ENCODE measurements at places on chromosomes 3 and 15.

DNA sequence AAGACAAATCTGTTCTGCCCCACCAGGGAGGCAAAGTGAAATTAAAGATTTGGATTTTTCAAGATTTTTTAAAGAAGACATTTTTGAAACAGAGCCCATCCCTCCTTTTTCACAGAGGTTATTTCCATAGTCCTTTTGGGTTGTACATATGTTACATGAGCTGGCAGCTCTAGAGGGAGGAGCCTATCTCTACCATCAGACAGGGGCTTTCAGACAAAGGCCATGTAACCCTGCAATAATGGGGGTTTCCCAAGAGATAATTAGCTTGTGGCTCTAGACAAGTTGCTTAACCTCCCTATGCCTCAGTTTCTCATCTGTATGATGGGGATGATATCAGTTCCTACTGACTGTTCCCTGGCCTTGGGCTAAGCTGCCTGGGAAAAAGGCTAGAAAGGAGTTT is 8.0 kb upstream of the TBC1D21 start:
- DNase-seq, result no peak

DNA sequence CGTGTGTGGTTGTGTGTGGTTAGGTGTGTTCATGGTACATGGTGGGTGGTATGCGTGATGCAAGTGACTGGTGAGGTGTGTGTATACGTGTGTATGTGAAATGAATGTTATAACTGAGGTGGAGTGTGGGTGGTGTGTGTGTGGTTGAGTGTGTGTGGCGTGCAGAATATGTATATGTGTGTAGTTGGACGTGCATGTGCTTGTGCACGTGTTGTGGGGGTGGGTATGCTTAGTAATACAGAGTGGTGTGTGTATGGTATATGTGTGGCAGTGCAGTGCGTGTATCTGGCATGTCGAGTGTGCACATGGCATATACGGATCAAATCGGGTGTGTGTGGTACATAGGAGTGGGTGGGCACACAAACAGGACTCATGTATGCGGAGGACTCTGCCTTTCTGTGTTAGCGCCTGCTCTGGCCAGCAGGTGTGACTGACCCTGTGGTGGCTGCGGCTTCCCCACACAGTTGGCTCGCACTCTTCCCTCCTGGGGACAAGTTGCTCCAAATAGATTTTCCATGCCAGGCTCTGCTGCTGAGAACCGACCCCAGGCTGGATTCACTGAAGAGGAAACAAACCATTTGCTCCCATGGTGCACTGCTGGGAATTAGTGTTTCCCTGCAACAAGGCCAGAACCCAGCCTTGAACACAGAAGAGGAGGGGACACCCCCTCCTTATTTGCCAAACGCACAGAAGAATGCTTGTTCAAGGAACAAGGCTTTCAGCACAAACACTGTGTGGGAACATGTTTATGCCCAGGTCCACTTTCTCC is 1.2 kb upstream of the C3orf70 start:
- no peak for DNase-seq

DNA sequence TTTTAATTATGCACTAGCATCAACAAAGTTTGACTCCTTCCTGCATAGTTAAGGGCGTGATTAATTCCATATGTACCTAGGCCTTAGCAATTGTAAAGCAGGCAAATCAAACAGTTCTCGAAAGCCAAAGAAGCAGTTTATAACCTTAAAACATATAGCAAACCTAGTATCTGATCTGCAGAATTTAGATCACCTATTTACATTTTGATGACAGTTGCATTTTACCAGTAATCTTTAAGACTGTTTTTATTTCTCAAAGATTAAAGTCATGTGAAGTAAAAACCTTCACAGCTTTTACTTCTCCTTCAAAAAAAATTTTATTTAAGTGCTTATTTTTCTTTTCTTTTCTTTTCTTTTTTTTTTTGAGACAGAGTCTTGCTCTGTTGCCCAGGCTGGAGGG is 20.9 kb upstream of the UBP1 start:
- no peak for DNase-seq

DNA sequence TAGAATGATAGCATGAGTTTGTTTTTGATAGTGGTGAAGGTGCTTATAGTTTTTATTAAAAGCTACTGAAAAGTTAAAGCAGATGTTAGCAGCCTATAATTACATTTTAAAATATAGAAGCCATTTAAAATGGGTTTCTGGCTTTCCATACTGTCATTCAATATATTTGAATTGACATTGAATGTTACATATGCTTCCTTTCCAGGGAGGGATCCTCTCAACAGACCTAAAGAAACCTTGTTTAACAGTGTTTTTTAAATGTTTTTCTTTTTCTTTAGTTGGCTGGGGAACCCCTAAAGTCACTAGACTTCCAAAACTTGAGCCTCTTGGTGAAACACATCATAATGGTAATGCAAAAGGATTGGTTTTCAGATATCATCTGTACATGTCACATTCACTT is 12.2 kb downstream of the DHFR2 start:
- DNase-seq, result no peak

DNA sequence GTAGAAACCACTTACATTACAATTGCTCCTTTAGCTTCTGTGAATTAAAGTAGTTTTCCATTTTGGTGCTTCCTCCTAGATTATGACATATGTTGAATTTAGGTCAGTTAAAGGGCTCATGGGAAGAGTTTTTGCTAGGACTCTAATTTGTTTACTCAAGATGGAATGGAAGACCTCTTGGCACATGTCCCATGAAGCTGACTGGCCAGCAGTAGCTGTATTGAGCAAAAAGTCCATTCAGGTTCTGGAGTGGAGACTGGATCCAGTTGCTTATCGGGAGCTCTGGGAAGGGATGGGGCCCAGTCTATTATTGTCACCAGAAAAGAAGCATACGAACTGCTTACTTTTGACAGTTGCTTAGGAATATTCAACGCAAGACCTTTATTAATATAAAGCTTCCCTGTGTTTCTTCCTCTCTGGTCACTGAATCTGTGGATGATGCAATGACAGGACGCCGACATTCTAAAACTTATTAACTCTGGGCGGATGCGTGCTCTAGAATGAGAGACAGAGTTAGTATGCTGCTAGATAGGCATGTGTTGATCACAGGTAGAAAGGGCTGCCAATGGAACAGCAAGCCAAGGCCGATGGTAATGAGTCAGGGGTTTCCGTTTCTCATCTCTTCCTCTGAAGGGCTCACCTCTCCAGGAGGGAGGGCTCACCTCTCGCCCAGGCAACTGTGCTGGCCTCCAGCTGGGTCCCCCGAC is 155.8 kb downstream of the NR1D2 start:
- DNase-seq, result no peak

DNA sequence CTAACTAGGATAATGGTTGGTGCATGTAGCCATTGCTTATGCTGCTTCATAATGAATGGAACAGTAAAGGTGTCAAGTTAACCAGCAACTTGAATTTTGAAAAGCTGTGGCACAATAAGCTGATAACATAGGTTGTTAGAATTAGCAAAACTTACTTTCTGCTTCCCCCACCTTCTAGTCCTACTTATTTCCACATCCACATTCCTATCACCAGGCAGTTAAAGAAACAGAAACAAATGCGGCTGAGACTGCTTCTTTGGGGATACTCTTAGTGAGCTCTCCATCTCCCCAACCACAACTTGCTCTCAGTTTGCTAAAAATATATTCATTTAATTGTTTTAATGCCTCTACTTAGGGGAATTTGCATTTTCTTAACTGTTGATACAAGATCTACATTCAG is 215.1 kb downstream of the TIGIT start:
- DNase-seq, result no peak

- DNase-seq, result peak; percentile 48
These were observed at the start of gene RYK for GRCh38 chr3:134250717-134251220. TSS of gene RYK (minus strand) at chr3:134250859. CDS start at chr3:134250654, 205 bp downstream.

GRCh38 chr15:101801048-101801447 is 2.3 kb upstream of the OR4F6 start:
- no peak for DNase-seq

DNA sequence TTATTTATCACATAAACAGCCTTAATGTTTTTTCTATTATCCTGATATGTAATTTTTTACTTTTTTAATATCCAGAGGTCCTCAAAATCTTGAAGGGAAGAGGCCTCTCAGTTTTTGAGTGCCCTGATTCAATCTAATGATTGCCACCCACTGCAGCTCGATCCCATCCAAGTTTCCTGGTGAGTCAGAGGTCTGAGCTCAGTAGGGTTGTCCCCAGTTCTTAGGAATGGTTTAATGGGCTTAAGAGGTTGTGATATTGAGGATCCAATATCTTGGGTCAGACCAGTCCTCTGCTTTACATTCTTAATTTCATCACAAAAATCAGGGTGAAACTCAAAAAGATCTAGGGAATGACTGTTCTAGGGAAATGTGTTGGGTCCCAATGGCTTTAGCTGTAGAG is 238.5 kb downstream of the NSUN3 start:
- DNase-seq, result no peak

DNA sequence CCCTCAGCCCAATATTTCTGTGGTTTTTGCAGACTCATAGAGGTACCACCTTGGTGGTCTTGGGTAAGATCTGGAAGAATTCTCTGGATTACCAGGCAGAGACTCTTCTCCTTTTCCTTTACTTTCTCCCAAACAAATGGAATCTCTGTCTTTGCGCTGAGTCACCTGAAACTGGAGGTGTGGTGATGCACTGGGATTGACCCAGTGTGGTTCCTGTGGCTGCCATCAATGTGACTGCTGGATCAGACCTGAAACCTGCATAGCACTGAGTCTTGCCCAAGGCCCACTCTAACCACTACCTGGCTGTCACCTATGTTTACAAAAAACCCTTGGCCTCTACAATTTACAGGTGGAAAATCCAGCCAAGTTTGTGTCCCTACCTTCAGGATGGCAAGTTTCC is 295.3 kb downstream of the RBMS3 start:
- DNase-seq, result no peak

DNA sequence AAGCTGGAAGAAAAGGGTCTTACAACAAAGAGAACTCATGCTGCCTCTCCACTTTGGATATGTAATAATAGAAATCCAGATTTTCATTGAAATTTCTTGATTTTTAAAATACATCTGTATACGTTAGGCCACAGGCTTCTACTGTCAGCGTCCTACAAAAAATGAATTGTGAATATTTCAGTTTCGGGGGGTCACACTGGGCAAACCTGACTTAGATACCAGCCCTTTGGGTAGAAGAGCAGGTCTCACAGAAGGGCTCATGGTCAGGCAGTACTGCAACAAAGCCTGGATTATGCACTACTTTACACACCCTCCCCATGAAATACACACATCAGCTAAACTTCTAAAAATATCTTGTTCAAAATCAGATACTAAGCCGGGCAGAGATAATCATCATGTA is 294.5 kb downstream of the FHIT start:
- DNase-seq, result no peak

DNA sequence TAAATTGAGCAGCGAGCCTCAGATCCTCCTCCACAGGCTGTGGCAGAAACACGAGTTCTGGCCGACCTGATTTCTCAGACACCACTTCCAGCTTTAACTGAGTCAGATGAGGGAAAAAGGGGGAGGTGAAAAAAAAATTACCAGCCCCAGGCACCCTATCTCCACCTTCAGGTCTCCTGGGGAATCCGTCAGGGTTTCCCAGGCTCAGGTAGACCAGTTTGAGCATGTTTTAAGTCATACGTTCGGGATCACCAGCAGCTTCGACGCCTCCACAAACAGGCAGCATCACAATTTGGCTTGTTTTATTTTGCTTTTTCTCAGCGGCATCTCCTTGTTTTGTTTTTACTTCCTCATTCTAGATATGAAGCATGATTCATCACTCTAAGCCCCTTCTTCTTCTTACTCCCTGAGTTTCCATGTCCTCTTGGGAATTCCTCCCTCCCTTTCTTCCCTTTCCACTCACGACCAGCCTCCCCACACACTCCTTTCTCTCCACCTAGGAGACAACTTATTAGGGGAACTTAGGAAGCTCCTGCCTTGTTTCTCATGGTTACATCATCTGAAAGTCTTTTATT is 190.1 kb downstream of the ZNF621 start:
- DNase-seq, result no peak

DNA sequence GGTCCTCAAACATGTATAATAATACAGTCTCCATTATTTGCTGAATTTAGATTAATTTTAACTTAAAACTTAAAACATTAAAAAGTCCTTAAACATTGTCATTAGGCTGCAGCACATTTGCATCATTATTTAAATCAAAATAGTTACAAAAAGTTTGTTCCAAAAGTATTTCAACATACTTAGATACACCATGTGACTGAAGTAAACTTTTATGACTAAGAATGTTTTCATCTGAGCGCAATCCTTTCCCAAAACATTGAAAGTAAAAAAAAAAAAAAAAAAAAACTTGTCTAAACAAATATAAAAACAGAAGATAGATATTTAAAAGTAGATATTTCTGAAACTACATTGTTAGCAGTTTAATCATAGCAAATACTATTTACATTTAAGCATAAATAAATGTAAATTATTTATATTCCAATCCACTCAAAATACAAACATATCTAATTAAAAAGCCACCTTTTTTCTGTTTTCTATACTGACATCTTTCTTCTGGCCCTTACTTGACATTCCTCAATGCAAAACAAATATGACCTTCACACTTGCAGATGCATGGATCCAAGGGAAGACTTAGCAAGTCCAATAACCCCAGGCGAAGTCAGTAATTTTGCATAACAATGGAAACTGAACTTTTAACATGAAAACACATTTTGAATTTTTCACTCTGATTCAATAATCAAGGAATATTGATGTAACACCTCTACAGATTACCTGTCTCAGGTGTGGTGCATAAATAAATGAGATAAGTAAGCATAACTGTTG is 10.3 kb downstream of the FAM227B start:
- no peak for DNase-seq

Data from activated CD8-positive, alpha-beta memory T cell treated with anti-CD3 and anti-CD28 coated beads for 4 hours (primary cell).